NCI-H774 (cell line): ENCODE measurements at places on chromosomes 5 and 9.

GRCh38 chr5:149656576-149657182, 73.4 kb upstream of the PPARGC1B start:
- DNase-seq, result peak; percentile 13

- no peak for DNase-seq
These were observed 81.9 kb downstream of the TNC start for GRCh38 chr9:115035841-115036612.

DNA sequence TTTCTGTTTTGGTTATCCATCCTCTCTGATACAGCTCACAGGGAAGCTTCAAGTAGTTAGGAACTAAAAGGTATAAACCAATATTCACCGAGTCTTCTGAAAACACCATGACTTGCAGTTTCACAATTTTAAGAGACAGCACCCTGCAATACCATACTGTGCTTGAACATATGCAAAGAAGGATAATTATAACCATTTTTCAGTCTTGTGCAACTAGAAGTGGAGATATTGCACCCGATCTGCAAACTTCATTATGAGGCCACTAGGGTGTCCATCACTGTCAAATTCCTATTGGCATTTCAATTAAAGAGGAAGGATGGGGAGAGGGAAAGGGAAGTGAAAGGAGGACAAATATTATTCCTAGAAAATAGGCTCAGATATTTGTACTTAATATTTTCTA, 32.4 kb upstream of the CEP120 start:
- DNase-seq, result no peak

GRCh38 chr5:132641241-132641723, 16.7 kb upstream of the IL13 start:
- DNase-seq, result no peak

GRCh38 chr9:211557-211956, 3.1 kb upstream of the DOCK8 start:
- no peak for DNase-seq

DNA sequence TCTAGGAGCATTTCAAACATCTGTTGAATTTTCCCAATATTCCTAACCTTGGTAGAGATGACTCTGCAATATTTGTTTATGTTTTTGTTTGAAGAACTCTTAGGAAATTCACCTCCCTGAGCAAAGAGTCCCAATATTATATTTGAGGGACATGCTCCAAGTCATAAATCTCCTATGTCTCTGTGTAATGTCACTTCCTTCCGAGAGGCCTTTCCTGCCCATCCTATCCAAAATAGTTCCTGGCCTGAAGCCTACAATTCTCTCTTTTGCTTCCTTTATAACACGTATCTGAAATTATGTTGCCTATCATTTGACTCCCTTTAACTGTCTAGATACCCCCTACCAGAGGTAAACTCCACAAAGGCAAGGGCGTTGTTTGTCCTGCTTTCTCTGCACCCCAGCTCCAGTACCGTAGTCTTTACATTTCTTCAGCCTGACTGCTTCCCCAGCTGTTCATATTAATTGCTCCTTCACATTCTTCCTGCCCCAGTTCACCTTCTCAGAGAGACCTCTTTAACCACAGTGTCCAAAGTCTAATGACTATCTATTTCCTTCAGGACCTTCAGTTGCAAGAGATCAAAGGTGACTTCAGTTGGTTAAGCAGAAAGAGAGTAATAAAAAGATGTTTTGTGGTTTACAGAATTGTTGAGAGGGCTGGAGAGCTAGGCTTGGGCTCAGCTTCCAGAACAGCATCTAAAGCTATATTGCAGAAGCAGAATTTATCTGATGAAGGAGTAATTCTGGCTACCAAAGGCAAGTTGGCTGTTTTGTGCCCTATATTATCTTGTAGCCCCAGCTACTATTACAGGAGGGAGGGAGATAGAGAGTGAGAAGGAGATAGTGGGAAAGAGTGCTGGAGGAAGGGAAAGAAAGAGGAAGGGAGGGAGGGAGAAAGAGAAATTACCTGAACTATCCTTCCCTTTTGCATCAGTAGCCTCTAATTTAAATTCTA, 109.3 kb upstream of the TMEM161B start:
- DNase-seq, result no peak

- no peak for DNase-seq
These were observed 234.1 kb downstream of the ADGRV1 start for GRCh38 chr5:90792725-90793124.

GRCh38 chr5:80933036-80933435, 27.1 kb upstream of the RASGRF2 start:
- DNase-seq, result no peak

GRCh38 chr5:67315082-67315989, 118.7 kb upstream of the CD180 start:
- DNase-seq, result no peak

GRCh38 chr9:79858508-79858907, 286.7 kb downstream of the TLE4 start:
- DNase-seq, result no peak

DNA sequence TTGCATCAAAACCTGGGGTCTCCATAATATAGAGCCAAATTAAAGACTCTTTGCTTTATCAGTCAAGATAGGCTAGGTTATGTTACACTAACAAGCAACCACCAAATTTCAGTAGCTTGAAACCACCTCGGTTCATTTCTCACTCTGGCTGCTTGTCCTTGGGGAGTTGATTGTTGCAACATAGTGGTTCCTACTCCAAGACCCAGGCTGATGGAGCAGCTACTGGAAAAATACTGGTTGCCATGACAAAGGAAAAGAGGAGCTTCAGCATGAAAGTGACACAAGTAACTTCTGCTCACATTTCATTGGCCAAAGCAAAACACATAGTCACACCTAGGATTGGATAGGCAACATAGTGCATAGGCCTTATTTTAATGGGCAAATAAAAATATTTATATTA, 18.5 kb upstream of the RCL1 start:
- DNase-seq, result no peak

DNA sequence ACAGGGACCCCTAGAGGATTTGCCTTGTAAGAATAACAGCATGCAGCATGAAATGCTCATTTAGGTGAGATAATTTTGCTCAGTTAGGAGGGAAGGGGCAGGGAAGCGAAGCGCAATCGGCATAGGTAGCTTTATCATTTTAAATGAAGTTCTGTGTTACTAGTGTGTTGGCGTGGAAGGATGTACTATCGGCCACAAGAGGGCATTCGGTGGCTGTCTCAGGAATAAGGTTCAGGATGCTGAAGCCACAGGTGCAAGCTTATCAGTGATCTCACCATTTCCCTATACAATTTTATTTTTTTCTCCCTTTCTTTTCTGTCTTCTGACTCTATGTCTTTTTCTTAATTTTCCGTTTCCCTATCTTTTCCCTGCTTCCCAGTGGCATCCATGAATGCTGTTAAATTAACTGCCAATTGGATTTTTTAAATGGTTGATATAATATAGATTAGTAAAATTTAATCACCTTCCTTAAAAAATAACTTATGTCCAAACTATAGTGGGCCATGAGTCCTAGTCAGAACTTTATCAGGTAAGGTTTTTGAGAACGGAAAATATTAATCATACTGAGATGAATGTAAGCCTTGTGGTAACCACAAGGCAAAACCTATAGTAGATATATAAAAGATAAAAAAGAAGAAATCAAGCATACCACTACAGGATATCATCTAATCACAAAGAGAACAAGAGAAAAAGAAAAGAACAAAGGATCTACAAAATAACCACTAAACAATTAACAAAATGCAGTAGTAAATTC, 1.2 kb upstream of the INSL6 start:
- no peak for DNase-seq

- peak; percentile 68 for DNase-seq
These were observed 3.8 kb upstream of the NPDC1 start for GRCh38 chr9:137049544-137050449.

- no peak for DNase-seq
These were observed 145.5 kb upstream of the HAPLN1 start for GRCh38 chr5:83866181-83866580.

DNA sequence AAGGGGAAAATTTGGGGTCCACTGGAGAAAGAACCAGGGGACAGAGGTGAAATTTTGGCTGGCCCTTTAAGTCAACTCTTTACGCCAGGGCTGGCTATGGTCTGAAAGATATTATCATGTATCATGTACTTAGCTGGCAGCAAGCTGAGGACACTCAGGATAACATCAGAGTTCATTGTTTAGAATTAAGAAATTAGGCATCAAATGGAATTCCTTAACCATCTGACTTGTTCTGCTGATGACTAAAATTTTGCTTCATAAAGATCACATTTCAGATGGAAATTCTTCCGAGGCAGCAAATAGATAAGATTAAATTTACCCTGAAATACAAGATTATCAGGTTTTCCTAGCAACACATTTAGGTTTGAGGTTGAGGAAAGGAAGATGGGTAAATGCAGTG, 269.4 kb upstream of the KLF9 start:
- DNase-seq, result no peak

- no peak for DNase-seq
These were observed 233.0 kb upstream of the ATP10B start for GRCh38 chr5:161085056-161085455.

- no peak for DNase-seq
These were observed 571 bp upstream of the S1PR3 start for GRCh38 chr9:88990729-88991065.

DNA sequence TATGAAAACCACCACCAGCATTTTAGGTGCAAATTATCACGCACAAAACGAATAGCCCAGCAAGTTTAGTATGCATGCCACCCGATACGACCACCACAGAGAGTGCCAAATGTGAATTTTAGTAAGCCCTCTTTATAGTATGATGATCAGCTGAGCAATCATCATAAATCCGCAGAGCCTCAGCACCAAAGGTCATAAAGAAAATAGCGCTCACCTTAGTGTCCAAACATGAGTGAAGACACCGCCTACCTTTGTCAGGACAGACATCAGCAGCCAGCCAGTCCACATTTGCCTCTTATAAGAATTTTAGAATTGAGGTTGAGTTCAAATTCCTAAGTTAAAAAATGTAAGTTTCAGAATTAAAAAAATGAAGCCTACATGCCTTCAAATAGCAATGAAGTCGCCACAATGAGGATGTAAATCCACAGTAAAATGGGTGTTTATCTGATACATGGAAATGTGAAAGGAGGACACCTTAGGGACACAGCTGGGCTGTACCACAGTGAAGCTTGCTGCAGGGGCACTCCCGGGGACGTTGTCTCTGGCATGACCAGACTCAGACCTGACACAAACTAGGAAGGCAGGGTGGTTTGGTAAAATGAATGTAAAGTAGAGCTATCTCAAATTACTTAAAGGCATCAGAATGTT, 149.0 kb downstream of the AUH start:
- DNase-seq, result no peak

DNA sequence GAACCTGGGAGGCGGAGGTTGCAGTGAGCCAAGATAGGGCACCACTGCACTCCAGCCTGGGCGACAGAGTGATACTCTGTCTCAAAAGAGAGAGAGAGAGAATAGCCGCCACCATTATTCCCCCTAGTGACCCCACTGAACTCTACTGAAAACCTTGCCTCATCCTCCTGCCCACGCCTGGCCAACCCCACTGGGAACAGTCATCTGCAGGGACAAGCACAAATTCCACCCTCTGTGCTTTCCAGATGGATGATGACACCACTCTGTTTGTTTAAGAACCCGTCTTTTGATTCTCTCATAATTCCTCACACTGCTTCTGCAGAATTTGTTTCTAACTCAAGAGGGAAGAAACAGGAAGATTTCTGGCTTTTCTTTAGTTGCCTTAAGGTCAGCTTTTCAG, 12.2 kb downstream of the BHMT2 start:
- DNase-seq, result no peak

DNA sequence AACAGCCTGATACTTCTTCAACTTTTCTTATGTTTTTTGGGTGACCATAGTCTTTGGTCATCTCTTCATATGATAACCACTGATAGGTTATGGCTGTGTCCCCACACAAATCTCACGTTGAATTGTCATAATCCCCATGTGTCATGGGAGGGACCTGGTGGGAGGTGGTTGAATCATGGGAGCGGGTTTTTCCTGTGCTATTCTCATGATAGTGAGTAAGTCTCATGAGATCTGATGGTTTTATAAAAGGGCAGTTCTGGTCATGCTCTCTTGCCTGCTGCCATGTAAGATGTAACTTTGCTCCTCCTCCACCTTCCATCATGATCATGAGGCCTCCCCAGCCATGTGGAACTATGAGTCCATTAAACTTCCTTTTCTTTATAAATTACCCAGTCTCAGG, 8.7 kb downstream of the RHOBTB3 start:
- no peak for DNase-seq

DNA sequence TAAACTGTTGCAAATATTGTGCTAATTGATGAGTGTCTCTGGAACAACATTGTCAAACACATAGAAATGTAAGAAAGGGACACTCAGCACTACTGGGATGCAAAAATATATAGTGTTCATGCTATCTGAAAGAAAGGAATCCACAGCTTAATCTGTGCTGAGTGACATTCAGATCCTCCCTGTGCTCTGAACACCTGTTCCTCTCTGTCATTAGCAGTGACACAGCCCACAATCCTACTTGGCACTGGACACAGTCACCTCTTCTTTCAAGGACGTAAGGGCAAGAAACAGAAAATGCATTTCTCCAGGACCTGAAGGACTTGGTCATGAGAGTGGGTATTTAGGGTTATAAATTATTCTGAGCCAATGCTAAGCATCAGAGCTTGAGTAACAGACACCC, 121.4 kb upstream of the SV2C start:
- no peak for DNase-seq

- no peak for DNase-seq
These were observed 274.9 kb downstream of the ARHGAP26 start for GRCh38 chr5:143045062-143045461.

- no peak for DNase-seq
These were observed 15.9 kb upstream of the RNF38 start for GRCh38 chr9:36415822-36416525.

GRCh38 chr9:31114346-31114745, 1270.1 kb upstream of the ACO1 start:
- DNase-seq, result no peak

DNA sequence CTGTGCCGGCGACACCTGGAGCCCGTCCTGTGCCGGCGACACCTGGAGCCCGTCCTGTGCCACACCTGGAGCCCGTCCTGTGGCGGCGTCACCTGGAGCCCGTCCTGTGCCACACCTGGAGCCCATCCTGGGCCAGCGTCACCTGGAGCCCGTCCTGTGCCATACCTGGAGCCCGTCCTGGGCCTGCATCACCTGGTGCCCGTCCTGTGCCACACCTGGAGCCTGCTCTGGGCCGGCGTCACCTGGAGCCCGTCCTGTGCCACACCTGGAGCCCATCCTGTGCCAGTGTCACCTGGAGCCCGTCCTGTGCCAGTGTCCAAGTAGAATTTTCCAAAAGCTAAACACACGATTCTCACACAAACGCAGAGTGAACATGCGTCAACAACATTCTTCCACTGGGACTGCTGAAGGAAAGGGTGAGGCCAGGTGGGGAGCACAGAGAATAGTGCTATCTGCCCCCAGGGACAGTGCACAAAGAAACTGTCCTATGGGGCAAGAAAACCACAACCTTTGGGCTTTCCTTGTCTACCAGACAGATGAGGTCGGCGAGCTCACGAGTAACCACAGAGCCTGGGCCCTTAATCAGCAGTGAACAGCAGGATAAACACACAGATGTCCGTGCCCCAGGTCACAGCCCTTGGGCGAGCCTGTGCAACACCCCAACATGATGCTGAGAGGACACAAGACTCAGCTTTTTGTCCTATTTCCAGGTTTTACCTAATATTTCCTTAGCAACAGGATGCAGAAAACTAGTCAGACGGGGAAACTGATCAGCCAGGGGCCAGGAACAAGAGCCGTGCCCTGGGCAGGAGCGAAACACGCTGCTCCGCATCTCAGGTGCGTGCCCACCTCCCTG, 7.9 kb downstream of the QSOX2 start:
- no peak for DNase-seq
